Liver (tissue), 10 donors: ENCODE measurements at places on chromosomes 2 and 18. TPM values are rescaled to one million over a fixed set of nuclear protein-coding genes. Genes with fewer than 3 reads are reported as not detected.

Gene TIA1
- 55.1 TPM for total RNA-seq

Gene DLGAP1
- total RNA-seq = 1.2 TPM

Gene COL6A3
- total RNA-seq = 28.7 TPM

Gene SCYGR4
- not detected for total RNA-seq

Gene HJURP
- total RNA-seq = 32.9 TPM

Gene C2orf92
- total RNA-seq = 8.0 TPM

Gene TNFRSF11A
- total RNA-seq = 1.8 TPM

Gene G6PC2
- total RNA-seq = not detected

Gene DPP10
- 4.1 TPM for total RNA-seq
